ENCODE measurements at places on chromosomes 4 and X.

GRCh38 chr4:89739311-89739988 lies 97.5 kb downstream of the SNCA start:
- no peak for DNase-seq

DNA sequence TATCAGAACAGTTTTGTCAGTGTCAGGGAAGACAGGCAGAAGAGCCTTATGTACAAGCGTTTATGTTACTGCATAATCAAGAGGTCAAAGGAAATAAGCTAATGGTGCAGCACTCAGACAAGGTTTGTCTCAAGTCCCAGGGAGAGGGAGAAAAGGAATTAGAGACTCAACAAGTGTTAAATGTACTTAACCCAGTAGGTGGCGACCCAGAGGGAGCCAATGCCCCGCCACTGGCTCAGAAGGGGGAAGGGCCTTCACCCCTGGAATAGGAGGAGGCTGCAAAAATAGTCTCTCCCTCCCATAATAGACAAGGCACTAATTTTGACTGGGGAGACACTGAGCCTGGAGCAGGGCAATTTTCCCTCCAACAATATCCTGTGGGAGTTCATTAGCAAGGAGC lies 14.1 kb upstream of the PAPSS1 start:
- no peak for DNase-seq

GRCh38 chrX:118038614-118039365 lies 77.8 kb downstream of the KLHL13 start:
- DNase-seq = no peak

DNA sequence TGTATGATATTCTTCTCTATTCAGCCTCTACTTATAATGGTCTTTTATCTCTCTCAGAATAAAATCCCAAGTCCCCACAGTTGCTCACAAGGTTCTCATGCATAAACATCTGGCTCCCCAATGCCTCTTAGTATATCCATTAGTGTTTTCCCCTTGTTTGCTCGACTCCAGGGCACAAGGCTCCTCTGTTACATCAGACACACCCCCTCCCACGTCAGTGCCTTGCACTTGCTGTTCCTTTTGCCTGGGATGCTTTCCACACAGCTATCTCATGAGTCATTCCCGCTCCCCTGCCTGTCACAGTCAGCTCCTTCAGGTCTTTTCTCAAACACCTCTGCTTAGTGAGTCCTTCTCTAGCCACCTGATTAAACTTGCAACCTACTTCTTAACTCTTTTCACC lies 260.2 kb downstream of the IL1RAPL1 start:
- no peak for DNase-seq

DNA sequence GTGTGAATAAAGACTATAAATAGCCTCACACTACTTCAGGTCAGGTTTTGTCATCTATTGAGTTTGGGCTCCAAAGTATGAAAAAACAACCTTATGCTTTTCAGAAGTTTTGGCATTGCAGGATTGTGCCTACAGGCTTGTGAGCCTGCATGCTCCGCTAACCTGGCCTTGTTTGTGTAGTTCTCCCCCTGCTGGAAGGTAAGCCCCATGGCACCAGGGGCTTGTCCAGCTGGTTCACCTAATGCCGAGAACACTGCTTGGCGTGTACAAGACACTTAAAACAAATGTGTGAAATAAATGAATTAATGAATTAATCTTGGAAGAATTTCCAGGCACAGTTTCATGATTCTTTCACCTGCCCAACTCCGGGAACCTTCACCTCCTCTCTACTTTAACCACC lies 1.8 kb upstream of the HSD17B10 start:
- peak; percentile 56 for DNase-seq

DNA sequence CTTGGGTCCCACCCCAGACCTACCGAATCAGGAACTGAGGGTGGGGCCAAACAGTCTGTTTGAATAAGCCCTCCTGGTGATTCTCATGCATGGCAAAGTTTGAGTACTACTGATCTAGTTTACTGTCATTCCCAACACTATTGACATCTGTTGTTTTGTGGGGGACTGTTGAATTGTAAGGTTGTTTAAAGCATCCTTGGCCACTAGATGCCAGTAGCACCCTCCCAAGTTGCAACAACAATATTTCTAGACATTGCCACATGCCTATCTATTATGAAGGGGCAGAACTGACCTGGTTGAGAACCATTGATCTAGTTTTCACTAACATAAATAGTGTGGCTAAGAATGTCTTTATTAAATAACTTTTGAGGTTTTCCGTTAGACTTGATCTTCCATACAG lies 15.1 kb downstream of the TAF9B start:
- DNase-seq = no peak

- no peak for DNase-seq
Measured at GRCh38 chr4:95087657-95088455, 330.1 kb downstream of the BMPR1B start.

DNA sequence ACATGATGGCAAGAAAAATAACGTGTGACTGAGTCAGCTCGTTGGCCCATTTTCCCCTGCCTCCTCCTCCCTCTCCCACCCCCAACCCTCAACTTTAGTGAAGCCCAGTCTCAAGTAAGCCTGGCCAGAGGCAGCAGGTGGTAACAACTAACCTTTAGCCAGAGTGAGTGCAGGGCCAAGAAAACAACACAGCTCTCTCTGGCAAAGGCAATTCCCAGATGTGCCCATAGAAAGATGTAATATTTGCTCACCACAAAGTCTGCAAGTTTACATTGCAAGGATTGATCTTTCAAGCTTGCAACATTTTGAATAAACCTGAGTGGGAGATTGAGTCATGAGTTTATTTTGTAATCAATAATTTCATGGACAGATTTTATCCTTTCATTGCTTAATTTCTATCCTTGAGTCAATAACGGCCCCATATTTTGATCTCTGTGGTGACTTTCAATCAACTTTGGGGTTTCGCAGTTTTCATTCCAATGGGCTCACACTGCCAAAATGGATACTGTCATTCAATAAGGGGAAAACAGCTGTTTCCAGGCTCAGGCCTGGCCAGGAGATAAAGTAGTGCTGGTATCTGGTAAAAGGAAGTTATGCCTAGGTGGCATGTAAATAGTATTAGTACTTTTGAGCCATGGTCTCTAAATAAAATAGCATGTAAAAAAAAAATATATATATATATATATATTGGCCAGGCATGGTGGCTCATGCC lies 130.7 kb upstream of the TMEM164 start:
- no peak for DNase-seq

DNA sequence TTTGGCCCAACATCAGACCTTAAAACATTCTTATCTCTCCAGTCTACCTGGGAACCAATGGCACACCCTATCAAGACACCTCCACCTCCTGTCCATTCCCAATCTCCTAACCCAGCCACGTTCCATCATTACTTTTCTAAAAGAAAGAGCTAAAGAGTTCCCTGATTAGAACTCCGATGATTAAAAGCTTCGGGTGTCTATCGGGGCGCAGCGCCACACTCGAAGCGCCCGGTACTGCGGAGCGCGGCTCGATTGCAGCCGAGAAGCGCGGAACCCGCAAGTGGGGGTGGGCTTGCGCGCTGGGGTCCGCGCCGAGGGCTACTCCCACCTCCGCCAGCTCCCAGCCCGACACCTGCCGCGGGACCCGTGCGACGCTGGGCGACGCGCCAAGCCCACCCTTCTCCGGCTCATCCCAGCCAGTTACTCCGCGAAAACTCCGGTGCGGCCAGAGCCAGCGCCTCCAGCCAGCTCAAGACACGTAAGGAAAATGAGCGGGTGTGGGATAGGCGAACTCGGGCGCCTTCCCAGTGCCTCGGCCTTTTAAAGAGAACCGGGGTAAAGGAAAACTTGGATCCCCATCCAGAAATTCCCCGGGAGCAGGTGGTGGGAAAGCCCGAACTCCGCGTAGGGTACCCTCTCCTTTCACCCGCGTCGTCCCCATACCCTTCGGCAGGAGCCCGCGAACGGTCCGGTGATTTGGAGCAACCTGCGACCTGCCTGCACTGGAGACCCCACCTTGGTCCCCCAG lies 593 bp downstream of the NPY1R start:
- peak; percentile 49 for DNase-seq

DNA sequence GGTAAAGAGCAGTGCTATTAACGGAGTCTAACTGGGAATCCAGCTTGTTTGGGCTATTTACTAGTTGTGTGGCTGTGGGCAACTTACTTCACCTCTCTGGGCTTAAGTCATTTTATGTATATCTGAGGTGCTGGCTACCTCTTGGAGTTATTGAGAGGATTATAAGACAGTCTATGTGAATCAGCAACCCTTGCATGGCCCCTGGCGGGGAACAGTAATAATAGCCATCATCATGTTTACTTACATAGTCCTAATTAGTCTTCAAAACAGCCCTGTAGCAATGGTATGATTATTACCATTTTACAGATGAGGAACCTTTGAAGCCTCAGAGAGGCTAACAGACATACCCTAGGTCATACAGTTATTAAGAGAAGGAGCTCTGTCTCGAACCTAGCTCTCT lies 1.5 kb downstream of the HPRT1 start:
- DNase-seq = peak; percentile 3

- no peak for DNase-seq
Measured at GRCh38 chr4:4655011-4655410, 113.2 kb upstream of the STX18 start.

- no peak for DNase-seq
Measured at GRCh38 chr4:48450740-48451139, 32.4 kb upstream of the SLC10A4 start.

- no peak for DNase-seq
Measured at GRCh38 chr4:114649908-114650307, 51.3 kb downstream of the UGT8 start.

- DNase-seq = no peak
Measured at GRCh38 chr4:8394806-8395205, 45.7 kb downstream of the ACOX3 start.

DNA sequence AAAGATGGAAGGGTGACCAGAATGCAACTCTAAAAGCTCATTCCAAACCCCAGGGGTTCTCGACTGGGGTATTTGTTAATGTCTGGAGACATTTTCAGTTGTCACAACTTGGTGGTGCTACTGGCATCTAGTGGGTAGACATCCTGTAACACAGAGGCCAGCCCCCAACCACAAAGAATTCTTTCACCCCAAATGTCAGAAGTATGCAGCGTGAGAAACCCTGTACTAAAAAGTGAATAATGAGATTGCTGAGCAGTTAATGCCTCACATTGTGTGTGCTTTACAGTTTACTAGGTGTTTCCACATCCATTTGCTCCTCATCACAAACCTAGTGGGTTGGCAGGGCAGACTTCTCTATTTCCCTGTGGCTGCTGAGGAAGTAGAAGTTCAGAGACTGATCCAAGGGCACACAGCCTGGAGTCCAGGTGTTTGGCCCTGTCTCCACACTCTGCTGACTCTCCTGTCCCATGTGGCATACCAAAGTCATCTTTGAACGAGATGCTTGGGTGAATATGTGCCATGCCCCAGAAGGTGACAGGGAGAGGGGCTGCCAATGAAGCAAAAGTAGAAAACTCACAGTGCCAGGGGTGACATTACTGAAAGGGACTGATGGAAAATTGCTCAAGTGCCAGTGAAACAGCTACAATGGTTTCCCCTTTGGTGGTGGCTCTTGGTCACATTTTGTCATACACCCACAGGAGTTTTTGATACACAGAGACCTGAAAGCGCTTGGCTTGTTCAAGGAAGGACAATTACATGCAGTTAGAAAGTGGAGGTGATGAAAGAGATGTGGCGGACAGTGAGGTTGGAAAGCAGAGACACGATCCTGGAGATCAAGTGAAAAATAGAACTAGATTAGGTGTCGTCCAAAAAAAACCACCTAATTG lies 10.1 kb upstream of the TMEM154 start:
- DNase-seq = no peak

GRCh38 chrX:103061486-103061885 lies 2.5 kb downstream of the BEX1 start:
- no peak for DNase-seq

- DNase-seq = no peak
Measured at GRCh38 chrX:102860235-102860634, 76.8 kb upstream of the RAB40AL start.

GRCh38 chrX:141221611-141222010 lies 20.7 kb downstream of the SPANXC start:
- no peak for DNase-seq

GRCh38 chr4:36320117-36320896 lies 38.9 kb downstream of the DTHD1 start:
- DNase-seq = no peak

GRCh38 chr4:73104695-73105094 lies 35.2 kb upstream of the COX18 start:
- DNase-seq = no peak

DNA sequence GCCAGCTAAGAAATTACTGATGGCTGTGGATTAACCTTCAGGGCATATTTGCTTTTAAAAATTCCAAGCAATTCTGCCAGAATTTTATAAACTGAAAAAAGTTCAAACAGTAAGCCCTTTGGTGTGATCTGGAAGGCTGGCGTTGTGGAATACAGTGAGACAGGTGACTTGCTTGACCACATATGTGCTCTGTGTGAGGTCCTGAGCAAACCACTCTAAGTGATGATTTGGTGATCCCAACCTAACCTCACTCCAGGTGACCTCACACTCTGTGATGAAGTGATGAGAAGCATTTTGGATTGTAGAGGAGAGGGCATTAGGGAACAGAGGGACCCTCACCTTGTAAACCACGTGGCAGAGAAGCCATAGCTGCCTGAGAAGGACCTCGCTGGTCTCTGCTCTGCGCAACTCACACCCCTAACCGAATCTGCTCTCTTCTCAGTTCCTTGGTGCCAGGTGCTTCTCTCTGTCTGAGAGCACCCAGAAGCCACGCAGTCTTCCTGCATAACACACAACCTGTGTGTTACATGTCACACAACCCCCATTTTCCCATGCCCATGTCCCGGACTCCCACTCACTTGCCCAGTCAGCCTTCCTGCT lies 106.3 kb downstream of the ENPP6 start:
- no peak for DNase-seq

DNA sequence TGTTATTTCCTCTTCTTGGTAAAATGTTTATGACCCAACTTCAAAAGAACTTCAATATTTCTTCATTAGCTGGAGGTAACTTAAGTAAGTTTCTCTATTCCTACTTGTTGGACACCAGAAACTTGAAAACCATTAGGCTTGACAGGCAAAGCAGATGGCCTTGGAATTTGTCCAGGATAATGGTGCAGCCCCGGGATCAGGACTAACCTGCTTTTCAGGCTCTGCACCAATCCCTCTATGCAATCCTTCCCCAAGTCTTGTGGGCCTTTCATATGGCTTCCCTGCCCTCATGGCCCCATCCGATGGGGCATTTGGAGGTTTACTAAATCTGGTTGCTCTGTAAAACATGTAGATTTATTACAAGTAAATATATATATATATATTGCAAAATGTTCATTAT lies 68.5 kb downstream of the SPINK2 start:
- DNase-seq = no peak

DNA sequence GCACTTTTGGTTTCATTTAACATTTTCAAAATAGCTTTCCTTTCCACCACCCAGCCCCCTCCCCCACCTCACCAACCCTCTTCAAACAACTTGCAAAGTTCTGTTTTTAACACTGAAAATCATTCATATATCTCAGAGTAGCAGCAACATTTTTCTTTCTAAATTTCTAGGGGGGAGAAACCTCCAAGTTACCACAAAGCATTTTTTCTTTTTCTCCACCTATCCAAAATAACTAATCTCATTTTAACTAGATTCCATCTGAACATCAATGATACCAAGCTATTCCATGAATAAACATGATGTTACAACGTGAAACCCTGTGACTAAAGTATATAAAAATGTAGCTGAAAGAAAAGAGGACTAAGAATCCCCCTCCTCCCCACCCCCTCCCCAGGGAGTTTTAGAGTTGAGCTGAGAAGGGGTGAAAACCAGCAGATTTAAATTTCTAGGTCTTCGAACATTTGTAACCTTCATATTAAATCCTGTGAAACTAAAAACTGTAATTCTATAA lies 5.2 kb downstream of the LDB2 start:
- DNase-seq = no peak
